ENCODE measurements at places on chromosomes 7 and 10. TPM values are rescaled to one million over a fixed set of nuclear protein-coding genes. Genes with fewer than 3 reads are reported as not detected.

DNA sequence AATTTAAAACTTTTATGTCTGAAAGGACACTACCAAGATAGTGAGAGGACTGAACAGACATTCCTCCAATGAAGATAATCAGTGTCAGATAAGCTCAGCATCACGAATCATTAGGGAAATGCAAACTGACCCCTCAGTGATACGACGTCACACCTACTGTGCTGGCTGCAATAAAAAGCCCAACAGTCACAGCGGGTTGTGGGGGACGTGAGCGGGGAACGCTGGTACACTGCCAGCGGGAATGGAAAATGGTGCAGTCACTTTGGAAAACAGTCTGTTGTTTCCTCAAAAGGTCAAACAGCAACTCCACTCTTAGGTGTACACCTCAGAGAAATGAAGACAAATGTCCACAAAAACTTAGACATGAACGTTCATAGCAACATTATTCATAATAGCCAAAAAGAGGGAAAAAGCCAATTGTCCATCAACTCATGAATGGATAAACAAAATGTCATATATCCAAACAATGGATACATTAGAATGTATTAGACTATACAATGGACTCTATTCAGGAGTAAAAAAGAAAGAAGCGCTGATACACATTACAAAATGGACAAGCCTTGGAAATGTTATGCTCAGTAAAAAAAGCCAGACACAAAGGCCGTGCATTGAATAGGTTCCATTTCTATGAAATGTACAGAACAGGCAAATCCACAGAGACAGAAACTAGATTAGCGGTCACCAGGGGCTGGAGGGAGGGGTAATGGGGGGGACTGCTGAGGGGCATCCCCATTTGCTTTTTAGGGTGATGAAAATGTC, 2.4 kb upstream of the ECHS1 start:
- no peak for DNase-seq

DNA sequence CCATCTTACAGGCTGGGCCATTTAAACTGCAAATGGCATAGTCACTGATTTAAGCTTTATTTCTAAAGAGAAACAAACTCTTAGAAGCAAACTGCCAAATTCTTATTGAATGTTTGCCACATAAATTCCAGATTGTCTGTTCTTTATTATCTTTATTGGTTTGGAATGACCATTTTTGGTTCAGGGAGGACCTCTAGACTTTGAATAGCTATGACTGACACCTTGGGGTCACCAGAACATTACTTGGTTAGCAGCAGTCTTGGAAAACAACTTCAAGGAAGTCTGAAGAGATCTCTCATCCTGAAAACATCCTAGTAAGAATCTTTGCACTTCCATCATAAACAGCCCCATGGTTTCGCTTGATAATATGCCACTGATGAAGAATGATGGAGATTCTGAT, 197.1 kb downstream of the SUGCT start:
- DNase-seq: peak; percentile 48

DNA sequence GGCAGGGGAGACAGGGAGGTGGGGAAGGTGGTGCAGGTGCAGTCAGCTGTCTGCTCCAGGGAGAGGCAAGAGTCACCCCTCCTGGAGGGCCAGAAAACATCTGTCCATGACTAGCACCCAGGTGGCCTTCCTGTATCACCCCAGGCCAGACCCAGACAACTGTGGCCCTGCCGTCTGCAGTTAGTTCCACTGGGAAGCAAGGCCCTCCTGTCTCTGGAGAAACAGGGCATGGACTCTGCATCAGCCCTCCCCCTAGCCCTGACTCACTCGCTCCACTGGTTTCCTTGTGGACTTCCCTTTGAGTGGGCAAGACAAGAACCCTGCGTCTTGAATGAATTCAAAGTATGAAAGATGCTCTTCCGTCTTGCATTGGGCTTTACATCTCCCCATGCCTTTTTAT, 12.6 kb downstream of the TBATA start:
- no peak for DNase-seq

- DNase-seq: no peak
Measured at GRCh38 chr7:150502519-150502918, 12.2 kb upstream of the GIMAP7 start.

Gene ATOH7
- total RNA-seq: not detected

Gene ADAP1
- total RNA-seq: 0.57 TPM

Gene NPY4R2
- total RNA-seq: not detected

DNA sequence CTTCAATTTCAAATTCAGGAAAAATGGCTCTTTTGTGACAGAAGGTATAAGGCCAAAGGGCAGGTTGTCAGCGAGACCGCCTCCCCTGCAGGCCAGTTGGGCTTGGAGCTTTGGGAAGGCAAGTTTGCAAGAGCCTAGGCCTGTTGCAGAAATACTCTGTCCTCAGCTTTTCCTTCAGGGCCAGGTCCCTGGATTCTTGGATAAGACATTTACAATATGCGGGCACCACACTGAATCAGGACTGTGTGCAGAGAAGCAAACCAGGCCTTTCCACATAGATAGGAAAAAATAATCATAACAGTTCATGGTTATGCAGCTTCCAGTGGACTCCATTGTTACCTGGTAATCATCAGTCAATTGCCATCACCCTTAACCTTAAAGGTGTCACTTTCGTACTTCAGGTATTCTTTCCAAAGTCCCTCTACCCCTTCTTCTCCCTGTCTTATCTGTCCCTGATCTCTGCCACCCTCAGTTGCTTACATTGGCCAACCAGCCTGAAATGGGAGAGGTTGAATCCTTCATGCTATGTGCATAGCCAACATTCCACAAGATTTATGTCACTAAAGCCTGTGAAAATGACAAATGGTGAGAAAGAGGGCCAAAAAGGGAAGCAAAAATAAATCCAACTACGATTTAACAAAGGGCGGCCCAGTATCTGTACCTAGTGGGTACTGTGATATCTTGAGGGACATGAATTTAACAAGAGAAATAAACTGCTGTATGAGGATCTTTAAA, 304.5 kb upstream of the NFE2L3 start:
- peak; percentile 78 for DNase-seq

- DNase-seq: no peak
Measured at GRCh38 chr10:131282961-131283360, 28.6 kb downstream of the TCERG1L start.

Gene TMEM184A
- not detected for total RNA-seq

Gene PRRT4
- 0.27 TPM for total RNA-seq

- no peak for DNase-seq
Measured at GRCh38 chr7:148719753-148720152, 21.1 kb downstream of the CUL1 start.

DNA sequence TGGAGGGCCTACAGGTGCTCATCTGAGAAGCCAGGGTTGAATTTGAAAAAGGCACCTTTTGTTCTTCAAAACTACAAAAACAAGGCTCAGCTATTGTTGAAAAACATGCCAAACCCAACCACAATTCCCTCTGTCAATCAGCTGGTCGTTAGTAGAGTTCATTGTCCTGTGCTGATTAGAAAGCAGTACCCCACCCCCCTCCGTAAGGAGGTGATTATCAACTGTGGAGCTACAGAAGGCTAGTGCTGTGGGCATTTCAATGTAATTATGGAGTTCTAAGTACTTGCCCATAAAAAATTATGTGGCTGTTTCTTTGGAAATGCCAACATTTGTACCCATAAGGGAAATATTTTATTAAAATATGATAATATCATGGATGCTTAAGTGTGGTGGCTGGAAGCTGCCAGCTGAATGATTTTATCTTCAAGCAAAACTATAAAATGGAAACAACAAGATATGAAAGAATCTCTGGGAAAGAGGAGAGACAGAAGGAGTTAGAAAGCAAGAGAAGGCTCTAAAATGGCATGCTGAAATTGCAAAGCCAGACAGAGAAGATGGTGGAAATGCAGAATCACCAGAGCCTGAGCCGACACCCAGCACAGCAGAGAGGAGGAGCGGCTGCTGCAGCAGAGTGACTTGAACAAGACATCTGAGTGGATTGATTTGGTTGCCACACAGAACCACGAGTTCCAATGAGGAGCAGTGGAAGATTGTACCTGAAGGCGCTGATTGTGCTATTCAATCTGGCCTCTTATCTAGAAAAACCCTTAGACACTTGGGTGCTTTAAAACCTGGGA, 179.5 kb upstream of the LRGUK start:
- DNase-seq: no peak

Gene CFAP69
- total RNA-seq: 6.4 TPM

DNA sequence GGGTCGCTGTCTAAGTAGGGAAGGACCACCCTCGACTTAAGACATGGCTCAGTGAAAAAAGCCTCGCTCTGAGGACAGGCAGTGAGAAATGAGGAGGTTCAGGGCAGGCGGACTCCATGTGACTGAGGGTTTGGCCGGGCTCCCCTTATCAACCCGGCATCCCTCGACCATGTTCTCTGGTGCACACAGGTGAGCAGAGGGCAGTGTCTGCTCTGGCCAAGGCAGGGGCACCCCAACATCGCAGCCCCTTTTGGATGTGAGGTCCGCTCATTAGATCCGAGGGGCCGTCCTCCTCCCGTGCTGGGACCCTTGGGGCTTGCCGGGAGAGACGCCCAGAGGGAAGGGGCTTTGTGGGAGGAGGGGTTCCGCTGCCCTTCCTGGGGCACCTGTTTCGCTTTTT, 475.1 kb downstream of the DNAJB6 start:
- DNase-seq: no peak

Gene CYP3A4
- total RNA-seq: not detected

Gene ACTL6B
- not detected for total RNA-seq

- no peak for DNase-seq
Measured at GRCh38 chr10:17464545-17464944, 10.2 kb upstream of the ST8SIA6 start.

DNA sequence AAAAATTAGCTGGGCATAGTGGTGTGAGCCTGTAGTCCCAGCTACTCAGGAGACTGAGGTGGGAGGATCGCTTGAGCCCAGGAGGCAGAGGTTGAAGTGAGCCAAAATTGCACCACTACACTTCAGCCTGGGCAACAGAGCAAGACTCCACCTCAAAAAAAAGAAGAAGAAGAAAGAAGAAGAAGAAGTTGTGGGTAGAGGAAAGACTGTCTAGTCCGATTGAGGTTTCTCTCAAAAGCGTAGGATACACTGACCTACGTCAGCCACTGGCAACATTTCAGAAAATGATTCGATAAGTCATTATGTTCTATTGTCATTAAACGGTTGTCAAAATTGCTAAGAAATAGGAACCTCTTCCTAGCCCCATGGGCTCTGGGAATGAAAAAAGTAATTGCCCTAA, 22.3 kb upstream of the RHBDD2 start:
- DNase-seq: no peak

Gene PKD2L1
- not detected for total RNA-seq

GRCh38 chr10:112708461-112708860, 241.6 kb upstream of the TCF7L2 start:
- no peak for DNase-seq

DNA sequence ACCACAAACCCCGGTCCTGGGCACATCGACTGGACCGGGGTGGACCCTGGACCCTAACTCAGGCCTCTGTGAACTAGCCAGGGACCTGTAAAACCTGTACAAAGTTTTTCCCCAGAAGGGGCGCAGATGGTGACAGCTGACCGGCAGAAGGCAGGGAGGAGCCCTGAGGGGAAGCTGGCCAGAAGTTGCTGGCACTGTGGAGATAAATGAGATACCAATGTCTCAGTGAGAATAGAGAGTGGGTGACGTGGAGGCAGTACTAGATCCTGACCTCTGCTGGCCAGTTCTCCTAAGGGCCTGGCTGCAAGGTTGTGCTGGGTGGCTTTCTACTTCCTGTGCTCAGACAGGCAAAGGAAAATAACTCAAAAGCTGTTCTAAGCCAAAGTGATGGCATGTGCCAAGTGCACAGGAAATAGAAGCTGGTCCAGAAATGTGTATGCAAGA, 10.6 kb upstream of the TSPAN14 start:
- DNase-seq: no peak

Gene NPSR1
- not detected for total RNA-seq

Data from fibroblast of the aortic adventitia (primary cell).